ENCODE measurements at places on chromosomes 7 and 10.

DNA sequence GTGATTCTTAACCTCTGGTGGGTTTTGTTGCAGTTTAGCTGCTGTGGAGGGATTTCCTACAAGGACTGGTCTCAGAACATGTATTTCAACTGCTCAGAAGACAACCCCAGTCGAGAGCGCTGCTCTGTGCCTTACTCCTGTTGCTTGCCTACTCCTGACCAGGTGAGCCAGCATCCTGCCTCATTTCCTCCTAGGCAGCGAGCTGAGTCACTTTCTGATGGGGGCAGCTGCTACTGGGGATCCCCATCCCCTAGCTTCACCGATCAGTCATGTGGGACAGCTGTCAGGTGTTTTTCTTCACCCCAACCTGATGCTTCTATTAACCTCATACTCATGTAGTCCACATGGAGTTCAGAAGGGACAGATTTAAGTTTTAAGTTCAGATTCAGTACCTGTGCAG is 21.7 kb upstream of the SMO start:
- no peak for DNase-seq

DNA sequence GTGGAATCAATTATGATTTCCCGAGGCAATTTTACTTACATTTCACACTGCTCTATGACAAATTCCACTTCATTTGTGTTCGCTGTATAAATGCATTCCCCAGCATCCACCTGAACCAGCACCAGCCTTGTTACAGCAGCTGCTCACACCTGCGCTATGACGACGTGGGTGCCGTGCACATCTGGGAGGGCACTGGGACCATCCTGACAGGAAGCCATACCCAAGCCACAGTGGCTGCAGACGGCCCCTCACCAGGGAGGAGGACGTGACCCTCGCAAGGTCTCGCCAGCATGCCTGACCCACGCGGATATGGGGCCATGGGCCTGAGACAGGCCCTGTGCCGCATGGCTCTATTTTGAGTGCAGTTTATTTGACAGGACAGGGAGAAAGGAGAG is 201.3 kb downstream of the MAD1L1 start:
- DNase-seq, result no peak

- no peak for DNase-seq
These were observed 6.9 kb downstream of the FAM241B start for GRCh38 chr10:69636626-69637605.

- DNase-seq, result no peak
These were observed 18.0 kb downstream of the RRP12 start for GRCh38 chr10:97383159-97383558.

DNA sequence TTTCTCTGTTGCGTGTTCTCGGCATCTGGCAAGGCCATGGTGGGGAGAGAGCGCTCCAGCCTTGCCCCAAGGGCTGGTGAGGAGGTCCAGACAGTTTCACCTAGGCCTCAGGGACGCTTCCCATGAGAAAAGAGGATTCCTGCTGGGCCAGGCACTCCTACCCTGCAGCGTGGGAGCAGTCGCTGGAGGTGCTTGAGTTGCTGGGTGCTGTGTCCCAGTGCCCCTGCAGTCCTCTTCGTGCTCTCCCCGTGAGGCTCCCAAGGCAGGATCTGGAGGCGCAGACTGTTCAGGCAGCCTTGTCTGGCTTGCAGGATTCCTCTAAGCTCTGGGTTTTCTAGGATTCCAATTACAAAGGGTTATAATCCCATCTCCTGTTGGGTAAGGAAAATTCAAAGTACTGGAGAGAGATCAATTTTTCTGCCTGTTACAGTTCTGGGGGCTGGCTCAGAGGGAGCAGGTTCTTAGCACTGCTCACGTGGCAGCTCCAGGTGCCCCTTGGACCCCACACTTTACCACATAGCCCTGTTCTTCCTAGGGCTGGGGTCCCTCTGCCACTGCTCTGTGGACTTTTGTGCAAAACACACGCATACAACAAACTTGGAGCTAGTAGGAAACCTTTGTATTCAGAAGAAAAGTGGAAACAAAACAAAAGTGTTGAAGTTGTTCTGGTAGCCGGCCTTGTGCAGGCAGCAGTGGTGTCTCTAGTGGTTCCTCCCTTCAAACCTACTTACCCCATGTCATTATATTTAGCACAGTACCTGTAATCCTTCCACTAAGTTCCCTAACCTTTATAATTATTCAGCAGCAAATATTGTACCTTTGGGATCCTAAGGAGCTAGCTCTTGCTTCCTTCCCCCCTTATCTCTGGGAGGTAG is 60.5 kb downstream of the CCNY start:
- DNase-seq, result no peak

GRCh38 chr10:43362191-43362839 is 9.1 kb upstream of the FXYD4 start:
- peak; percentile 98 for DNase-seq
